ENCODE measurements at places on chromosomes 6 and 20.

GRCh38 chr6:167475947-167476346 is 151.1 kb downstream of the TTLL2 start:
- no peaks in the 10 kb centered on the region for H3K36me3 ChIP-seq
- H3K27me3 ChIP-seq = no peaks in the 10 kb centered on the region
- no peak for DNase-seq
- no peaks in the 10 kb centered on the region for H3K4me1 ChIP-seq
- H3K4me3 ChIP-seq = no peak overlapping the region

- no peak overlapping the region for H3K27ac ChIP-seq
- H3K36me3 ChIP-seq = no peaks in the 10 kb centered on the region
- H3K4me1 ChIP-seq = no peaks in the 10 kb centered on the region
- DNase-seq = no peak
- no peaks in the 10 kb centered on the region for H3K27me3 ChIP-seq
These were observed 1714.5 kb downstream of the GRIK2 start for GRCh38 chr6:103107985-103108384.

DNA sequence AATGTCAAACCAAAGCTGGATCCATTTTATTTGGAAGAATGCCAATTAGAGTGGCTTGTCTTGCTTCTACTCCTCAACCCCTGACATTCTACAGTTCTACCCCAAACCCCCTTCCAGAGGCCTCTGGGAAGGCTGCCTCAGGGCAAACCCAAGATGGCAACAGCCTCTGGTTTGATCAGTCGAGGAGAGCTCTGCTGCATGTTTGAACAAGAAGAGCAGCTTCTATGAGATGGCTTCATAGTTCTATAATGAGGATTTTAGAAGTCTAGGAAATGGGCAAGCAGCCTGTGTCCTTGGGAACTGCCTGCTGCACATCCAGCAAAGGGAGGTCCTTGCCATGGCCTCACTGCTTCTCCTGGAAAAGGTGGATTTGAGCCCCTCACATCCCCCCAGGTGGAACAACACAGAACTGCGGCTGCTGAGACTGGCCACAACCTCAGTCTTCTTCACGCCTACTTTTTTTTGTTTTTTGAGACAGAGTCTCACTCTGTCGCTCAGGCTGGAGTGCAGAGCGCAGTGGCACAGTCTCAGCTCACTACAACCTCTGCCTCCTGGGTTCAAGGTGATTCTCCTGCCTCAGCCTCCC is 37.9 kb downstream of the ZC3H12D start:
- H3K27me3 ChIP-seq = no peaks in the 10 kb centered on the region
- no peaks in the 10 kb centered on the region for H3K4me1 ChIP-seq
- H3K36me3 ChIP-seq = peaks cover 16% of the 10 kb centered on the region
- no peak overlapping the region for H3K27ac ChIP-seq
- H3K4me3 ChIP-seq = no peak overlapping the region

DNA sequence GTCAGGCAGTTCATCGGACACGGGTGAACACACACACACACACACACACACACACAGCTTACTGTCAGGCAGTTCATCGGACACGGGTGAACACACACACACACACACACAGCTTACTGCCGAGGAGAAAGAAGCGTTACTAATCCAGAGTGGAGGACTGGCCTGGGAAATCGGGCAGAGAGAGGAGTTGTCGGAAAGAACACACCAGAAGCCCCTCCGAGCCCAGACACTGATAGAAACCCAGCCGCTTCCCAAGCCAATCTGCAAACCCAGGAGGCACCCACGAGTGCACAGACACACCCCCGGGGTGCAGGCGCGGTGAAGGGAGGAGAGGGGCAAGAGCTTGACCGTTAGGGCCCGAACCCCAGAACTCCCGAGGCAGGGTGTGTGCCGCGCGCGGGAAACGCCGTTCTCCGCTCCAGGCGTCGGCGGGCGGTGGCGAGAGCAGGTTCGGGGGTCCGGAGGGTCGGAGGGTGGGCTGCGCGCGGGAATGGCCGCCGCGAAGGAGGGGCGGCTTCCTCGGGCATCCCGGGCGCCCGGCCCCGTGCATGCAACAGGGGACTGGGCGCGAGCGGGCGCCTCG is 636 bp downstream of the ELOVL2 start:
- no peaks in the 10 kb centered on the region for H3K36me3 ChIP-seq
- H3K4me3 ChIP-seq = no peak overlapping the region
- no peak overlapping the region for H3K27ac ChIP-seq
- peaks cover 15% of the 10 kb centered on the region for H3K27me3 ChIP-seq
- no peak for DNase-seq
- H3K4me1 ChIP-seq = peaks cover 9% of the 10 kb centered on the region

DNA sequence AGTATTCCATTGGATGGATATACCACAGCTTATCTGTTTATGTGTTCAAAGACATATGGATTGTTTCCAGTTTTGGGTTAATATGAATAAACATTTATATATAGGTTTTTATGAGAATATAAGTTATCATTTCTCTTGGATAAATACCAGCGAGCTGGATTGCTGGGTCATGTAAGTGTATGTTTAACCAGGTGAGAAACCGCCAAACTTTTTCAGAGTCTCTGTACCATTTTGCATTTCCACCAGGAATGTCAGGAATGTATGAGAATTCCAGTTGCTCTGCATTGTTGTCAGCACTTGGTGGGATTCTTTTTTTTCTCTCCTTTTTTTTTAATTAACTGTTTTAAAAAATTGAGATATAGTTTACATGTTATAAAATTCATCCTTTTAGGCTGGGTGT is 52.1 kb downstream of the PHF20 start:
- no peaks in the 10 kb centered on the region for H3K27me3 ChIP-seq
- H3K4me3 ChIP-seq = no peak overlapping the region
- H3K36me3 ChIP-seq = no peaks in the 10 kb centered on the region
- H3K4me1 ChIP-seq = no peaks in the 10 kb centered on the region

- no peaks in the 10 kb centered on the region for H3K36me3 ChIP-seq
- DNase-seq = peak; percentile 27
- H3K27me3 ChIP-seq = no peaks in the 10 kb centered on the region
- no peak overlapping the region for H3K4me3 ChIP-seq
- peaks cover 17% of the 10 kb centered on the region for H3K4me1 ChIP-seq
These were observed 18.3 kb downstream of the HMGN4 start for GRCh38 chr6:26556263-26557070.

- no peak for DNase-seq
- H3K36me3 ChIP-seq = no peaks in the 10 kb centered on the region
- no peak overlapping the region for H3K27ac ChIP-seq
- no peak overlapping the region for H3K4me3 ChIP-seq
These were observed 234.9 kb downstream of the BCKDHB start for GRCh38 chr6:80341330-80341729.

DNA sequence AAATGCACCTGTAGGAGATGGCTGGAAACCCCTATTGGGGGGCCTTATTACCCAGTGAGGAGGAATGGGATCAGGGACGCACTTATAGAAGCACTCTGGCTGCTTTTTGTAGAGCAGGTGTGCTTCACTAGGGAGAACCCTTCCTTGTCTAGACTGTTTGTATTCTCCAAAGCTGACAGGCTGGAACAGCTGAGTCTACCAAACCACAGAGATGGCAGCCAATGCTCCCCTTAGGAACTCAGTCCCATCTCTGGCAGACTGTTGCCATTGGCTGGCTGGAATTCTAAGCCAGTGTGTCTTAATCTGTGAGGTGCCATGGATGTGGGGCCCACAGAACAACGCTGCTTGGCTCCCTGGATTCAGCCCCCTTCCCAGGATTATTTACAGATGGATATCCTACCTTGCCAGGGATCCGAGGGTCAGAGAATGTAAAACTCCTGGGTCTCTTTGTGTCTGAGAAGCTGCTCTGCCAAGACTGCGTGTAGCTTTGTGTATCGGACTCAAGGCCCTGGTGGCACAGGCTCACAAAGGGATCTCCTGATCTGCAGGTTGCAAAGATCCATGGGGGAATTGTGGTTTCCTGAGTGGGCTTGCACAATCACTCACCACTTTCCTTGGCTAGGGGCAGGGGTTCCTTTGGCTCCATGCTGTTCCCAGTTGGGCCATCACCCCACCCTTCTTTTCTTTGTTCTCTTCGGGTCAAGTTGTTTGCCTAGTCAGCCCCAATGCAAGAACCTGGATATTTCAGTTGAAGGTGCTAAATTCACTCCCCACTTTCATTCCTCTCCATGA is 26.1 kb downstream of the C6orf52 start:
- no peak overlapping the region for H3K4me3 ChIP-seq
- peaks cover 9% of the 10 kb centered on the region for H3K27me3 ChIP-seq
- no peaks in the 10 kb centered on the region for H3K4me1 ChIP-seq

GRCh38 chr20:20367575-20368417 is at the start of gene INSM1:
Gene INSM1 (plus strand): TSS chr20:20368104. CDS start chr20:20368268, 164 bp downstream.
- H3K27ac ChIP-seq = no peak within 1 kb of the TSS
- no peak within 1 kb of the TSS for H3K4me3 ChIP-seq
- no peaks in the 10 kb centered on the region for H3K4me1 ChIP-seq
- H3K27me3 ChIP-seq = peaks cover 58% of the 10 kb centered on the region
- H3K36me3 ChIP-seq = no peaks in the 10 kb centered on the region

DNA sequence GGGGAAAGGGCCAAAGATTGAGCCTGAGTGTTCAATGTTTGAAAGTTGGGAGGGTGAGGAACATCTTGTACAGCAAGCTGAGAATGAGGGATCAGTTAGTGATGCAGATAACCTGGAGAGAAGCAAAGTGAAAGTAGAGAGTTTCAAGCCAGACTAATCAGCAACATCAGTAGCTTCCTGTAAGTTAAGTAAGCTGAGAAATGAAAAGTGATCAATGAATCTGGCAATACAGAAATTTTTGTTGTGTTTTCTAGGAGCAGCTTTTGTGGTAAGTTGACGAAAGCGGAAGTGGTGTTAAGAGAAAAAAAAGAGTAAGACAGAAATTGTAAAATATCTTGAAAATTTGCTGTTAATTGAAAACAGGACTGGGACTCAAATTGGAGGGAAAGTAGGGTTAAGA is 855.5 kb upstream of the MAP3K7 start:
- no peak for DNase-seq
- no peaks in the 10 kb centered on the region for H3K27me3 ChIP-seq
- H3K36me3 ChIP-seq = no peaks in the 10 kb centered on the region
- no peaks in the 10 kb centered on the region for H3K4me1 ChIP-seq

DNA sequence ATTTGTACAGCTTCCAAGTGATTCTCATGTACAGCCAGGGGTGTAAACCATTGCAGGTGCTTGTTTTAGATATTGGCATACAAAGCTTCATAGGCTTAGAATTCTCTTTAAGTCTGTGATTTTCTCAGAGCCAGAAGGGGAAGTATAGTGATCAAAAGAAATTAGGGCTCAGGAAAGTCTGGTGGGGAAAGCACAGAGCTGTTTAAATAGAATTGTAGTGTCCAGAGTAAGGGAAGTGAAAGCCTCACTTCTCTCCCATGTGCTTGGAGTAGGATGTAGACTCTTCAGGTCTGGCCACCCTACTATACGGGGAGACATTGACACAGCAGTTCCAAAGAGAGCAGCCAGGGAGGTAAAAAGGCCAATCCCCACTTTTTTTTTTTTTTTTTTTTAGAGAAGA is 10.4 kb downstream of the GCNT2 start:
- H3K4me3 ChIP-seq = no peak overlapping the region
- no peaks in the 10 kb centered on the region for H3K36me3 ChIP-seq
- H3K4me1 ChIP-seq = peaks cover 2% of the 10 kb centered on the region
- H3K27ac ChIP-seq = no peak overlapping the region
- no peaks in the 10 kb centered on the region for H3K27me3 ChIP-seq

DNA sequence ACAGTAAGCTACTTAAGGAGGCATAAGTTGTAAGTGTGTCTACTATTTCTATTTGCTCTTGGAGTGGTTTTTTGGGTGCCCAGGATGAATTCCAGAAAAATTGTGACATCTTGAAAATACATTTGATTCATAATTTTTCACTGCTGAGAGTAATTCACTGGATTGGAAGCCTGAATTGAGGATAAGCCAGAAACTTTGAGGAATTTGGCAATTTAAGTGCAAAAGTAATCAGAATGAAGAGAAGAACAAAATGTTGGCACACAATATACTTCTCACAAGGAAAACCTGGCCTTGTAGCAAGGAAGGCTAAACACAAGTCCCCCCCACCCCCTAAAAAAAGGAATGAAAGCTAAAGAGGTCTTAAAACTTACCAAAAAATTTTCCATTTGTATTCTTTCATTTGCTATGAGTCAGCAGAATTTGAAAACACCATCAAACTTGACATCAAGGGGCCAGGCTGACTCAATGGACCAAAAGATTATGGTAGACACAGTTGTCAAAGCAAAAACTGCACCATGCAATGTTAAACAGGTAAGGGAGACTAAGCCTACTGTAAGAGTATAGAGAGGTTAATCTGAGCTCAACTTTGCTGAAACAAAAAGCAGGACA is 840.0 kb downstream of the FRK start:
- no peaks in the 10 kb centered on the region for H3K36me3 ChIP-seq
- DNase-seq = no peak
- H3K4me3 ChIP-seq = no peak overlapping the region
- no peaks in the 10 kb centered on the region for H3K27me3 ChIP-seq
- no peak overlapping the region for H3K27ac ChIP-seq
- no peaks in the 10 kb centered on the region for H3K4me1 ChIP-seq

DNA sequence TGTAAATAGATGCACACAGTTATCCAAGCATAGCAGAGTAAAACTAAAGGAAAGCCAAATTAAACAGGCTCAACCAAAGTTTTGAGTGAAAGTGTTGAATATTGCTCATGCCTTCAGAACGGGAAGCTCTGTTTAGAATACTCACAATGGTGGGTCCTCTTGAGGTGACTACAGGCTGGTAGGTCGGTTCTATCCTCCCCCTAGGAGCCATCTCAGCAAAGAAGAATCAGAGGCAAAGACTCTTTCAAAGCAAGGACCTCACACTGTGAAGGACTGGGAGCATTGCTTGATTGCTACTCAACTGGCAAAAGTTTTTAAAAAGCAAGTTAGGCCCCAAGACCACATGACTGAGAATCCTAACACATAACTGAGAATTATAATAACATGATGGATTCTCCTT is 88.4 kb upstream of the JAG1 start:
- no peak overlapping the region for H3K4me3 ChIP-seq
- H3K27ac ChIP-seq = no peak overlapping the region
- H3K36me3 ChIP-seq = no peaks in the 10 kb centered on the region
- peaks cover 9% of the 10 kb centered on the region for H3K27me3 ChIP-seq

DNA sequence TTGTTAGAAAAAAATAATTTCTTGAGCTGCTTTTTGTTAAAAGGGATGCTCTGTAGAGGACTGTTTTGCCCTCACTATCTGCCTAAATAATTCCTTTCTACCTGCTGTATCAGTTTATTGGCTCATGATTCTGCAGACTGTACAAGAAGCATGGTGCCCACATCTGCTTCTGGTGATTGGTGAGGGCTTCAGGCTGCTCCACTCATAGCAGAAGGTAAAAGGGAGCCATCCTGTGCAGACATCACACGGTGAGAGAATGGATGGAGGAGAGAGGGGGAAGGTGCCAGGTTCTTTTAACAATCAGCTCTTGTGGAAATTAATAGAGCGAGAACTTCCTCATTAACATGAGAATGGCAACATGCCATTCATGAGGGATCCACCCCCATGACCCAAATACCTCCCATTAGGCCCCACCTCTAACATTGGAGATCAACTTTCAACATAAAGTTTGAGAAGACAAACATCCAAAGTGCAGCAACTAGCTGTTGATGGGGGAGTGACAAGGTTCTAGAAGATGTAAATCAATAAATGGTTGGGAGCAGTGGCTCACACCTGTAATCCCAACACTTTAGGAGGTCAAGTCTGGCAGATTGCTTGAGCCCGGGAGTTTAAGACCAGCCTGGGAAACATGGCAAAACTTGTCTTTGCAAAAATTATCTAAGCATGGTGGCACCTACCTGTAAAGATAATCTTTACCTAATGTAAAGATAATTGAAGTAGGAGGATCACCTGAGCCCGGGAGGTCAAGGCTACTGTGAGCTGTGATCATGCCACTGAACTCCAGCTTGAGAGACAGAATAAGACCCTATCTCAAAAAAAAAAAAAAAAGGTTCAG is 15.7 kb upstream of the AHCY start:
- peaks cover 3% of the 10 kb centered on the region for H3K27me3 ChIP-seq
- H3K4me1 ChIP-seq = no peaks in the 10 kb centered on the region
- no peak overlapping the region for H3K4me3 ChIP-seq
- no peak for DNase-seq
- no peaks in the 10 kb centered on the region for H3K36me3 ChIP-seq

Measured in T-cell (primary cell).